Lung (tissue), 17 donors: ENCODE measurements at places on chromosomes 1 and 21. TPM values are rescaled to one million over a fixed set of nuclear protein-coding genes. Genes with fewer than 3 reads are reported as not detected.

DNA sequence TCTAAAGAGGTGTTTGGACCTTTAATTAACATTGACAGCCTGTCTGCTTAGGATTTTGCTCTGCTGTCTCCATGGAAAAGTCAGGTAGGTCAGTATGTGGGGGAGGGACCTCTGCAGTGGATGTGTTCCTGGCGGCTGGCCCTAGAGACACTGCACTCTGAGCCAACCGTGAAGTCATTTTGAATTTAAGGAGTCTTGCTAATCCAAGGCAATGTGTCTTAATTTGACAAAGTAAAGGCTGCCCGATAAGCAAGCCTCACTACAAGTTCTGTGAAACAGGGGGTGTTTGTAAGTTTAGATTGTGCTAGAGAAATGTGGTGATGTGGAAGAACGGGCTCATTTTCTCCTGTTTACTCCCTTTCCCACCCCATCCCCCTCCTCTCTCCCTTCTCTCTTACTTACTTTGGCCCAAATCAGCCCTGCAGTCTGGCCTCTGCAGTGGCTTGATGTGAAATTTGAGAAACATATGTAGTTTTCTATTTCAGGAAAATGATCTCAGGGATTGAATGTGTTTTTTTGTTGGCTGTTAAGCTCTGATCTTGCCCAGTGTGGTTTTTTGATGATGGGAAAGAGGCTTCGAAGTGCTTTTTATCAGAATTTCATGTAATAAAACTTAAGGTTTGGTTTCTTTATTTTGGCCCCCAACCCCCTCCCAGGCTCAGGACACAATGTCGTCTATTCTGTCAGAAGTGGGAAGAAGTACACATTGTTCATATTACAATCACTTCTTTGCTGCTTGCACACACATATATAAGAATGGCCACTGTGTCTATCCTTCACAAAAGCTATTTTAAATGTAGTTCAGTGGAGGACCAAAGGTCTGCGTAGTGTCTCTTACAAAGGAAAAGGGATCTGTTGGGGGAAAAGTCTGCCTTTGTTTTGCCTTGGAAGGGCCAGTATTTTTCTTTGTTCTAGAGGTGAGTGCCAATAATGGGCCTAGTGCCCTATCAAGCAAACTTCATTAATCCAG is 96.6 kb downstream of the FGGY start:
- peak; percentile 97 for DNase-seq

DNA sequence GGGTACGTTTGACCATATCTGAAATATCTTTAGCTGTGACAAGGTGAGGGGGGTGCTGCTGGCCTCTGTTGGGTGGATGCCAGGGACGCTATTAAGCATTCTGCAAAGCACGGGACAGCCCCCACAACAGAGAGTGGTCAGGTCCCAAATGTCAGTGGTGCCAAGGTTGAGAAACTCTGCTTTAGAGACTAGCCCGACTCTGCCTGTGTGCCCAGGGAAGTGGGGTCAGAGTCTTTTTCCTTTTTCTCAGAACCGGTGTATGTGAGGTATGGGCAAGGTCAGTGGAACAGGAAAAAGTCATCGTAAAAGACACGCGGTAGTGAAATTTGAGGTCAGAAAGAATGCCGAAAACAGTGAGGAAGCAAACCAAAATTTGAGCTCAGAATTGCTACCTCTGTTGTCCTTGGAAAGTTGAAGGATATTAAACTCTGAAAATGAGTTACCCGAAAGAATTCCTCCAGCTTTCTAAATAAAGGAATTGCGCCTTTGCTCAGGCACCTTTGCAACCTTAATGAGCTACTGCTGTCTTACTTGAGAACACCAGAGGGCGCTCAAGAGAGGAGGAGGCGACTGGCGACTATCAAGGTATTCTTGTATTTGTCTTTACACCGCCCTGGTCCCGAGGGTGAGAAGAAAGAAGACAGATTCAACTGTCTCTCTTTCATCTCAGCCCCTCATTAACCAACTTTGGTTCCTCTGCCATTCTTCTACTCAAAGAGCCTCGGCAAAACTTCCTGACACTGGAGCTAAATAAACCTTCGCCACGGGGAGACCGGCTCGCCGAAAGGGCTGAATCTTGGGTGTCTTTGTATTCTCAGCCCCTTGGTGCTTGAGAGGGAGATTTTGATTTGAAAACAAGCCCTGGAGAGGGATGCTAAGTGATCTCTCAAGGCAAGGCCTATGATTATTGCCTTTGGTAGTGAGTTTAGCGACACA is 85.4 kb upstream of the OLIG2 start:
- peak; percentile 36 for DNase-seq

GRCh38 chr1:200180821-200181220 is 153.3 kb downstream of the NR5A2 start:
- DNase-seq, result peak; percentile 16

DNA sequence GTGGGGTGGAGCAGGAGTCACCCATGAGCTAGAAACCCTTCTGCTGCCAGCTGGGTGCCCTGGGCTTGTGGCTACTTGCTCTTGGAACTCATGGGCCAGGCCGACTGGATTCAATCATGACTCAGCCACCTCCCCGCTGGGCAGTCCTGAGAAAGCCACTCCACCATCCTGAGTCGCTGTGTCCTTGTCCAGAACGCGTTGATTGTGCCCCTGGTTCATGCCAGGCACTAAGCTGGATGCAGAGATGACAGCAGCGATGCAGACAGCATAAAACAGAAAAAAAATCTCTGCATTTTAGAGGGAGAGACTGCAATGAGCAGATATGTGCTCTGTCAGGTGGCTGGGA is 10.6 kb downstream of the PADI1 start:
- no peak for DNase-seq

Gene CPLANE2
- 4.5 TPM for total RNA-seq

Gene TMPRSS3
- total RNA-seq, result 7.9 TPM

Gene TFF3
- 23.9 TPM for total RNA-seq

Gene FCGR1A
- 25.8 TPM for total RNA-seq

DNA sequence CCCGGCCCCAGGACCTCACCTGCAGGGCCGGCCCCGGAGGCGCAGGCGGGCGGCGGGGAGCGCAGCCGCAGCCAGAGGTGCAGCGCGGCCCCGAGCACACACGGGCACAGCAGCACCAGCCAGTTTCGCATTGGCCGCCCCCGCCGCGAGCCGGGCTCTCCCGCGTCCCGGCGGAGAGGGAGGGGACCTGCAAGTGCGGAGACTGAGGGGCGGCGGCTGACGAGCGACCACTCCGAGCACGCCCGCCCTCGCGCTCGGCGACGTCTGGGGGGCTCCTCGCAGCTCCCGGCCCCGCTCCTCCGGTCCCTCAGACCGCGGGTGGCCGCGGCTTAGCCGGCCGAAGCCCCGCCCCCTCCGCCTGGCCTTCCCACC is at the start of gene B3GALNT2:
Gene B3GALNT2, minus strand, starts transcription at position 331 of the 372 bp plus-strand sequence. Its CDS starts 200 bp downstream, at position 131.
- DNase-seq, result no peak

GRCh38 chr1:147821883-147822282 is 61.5 kb upstream of the GJA5 start:
- DNase-seq, result peak; percentile 100

- no peak for DNase-seq
Observed at GRCh38 chr21:42012344-42012743, 2.2 kb upstream of the ZBTB21 start.

GRCh38 chr1:53110370-53111072 is 31.9 kb downstream of the SLC1A7 start:
- peak; percentile 40 for DNase-seq

GRCh38 chr1:19347533-19348172 is 35.5 kb downstream of the SLC66A1 start:
- DNase-seq, result no peak

Gene RPTN
- not detected for total RNA-seq

Gene RAB29
- 19.5 TPM for total RNA-seq

Gene GBP6
- total RNA-seq, result 1.3 TPM

GRCh38 chr1:169893645-169894423 is at the start of gene SCYL3:
TSS of gene SCYL3 (minus strand) at chr1:169893896. CDS start at chr1:169888840, 5,056 bp downstream.
- peak; percentile 99 for DNase-seq
